ENCODE measurements at places on chromosomes 11 and 22.

DNA sequence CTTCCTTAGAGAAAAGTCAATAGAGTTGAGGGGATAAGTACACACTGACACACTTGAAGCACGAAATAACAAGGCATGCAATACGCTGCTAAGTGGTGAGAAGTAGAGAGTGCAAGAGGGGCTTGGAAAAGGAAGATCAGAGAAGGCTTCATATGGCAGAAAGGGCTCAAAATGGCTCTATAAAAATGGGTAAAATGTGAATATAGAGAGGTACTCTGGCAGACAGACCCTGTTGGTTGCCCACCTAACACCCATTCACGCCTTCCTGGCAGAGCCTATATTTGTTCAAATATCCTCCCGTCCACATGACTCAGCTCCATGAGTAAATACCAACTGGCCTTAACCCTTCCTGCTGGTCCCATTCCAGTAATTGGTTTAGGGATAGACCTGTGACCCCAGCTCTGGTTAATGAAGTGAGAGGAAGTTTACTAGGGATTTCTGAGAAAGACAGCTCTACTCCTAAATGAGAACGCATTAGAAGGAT lies 38.9 kb upstream of the CCDC34 start:
- no peaks in the 10 kb centered on the region for H3K4me1 ChIP-seq
- no peak overlapping the region for H3K4me3 ChIP-seq

GRCh38 chr11:27041141-27041899 lies 705 bp downstream of the BBOX1 start:
- H3K27me3 ChIP-seq = no peaks in the 10 kb centered on the region
- no peak overlapping the region for H3K4me3 ChIP-seq
- H3K4me1 ChIP-seq = no peaks in the 10 kb centered on the region
- H3K36me3 ChIP-seq = no peaks in the 10 kb centered on the region

GRCh38 chr22:49491726-49492125 lies 335.9 kb downstream of the BRD1 start:
- H3K4me1 ChIP-seq = no peaks in the 10 kb centered on the region
- H3K4me3 ChIP-seq = no peak overlapping the region
- no peaks in the 10 kb centered on the region for H3K36me3 ChIP-seq

DNA sequence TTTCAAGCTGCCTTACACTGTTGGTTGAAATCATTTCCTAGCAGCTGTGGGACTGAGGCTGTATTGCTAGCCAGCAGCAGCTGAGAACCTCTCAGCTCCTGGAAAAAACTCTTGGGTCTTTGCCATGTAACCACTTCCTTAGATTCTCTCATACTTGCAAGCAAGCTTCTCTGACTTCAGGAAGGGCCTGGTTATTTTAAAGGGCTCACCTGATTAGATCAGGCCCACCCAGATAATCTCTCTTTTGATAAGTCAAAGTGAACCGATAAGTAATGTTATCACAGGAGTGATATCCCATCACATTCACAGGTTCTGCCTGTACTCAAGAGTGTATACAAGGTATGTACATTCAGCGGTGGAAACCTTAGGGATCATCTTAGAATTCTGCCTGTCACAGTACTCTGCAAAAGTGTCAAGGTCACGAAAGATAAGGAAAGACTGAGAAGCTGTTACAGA lies 7.4 kb upstream of the CLPB start:
- H3K36me3 ChIP-seq = no peaks in the 10 kb centered on the region
- H3K27ac ChIP-seq = no peak overlapping the region
- DNase-seq = no peak
- H3K4me1 ChIP-seq = no peaks in the 10 kb centered on the region

- H3K4me1 ChIP-seq = no peaks in the 10 kb centered on the region
- DNase-seq = no peak
- no peak overlapping the region for H3K4me3 ChIP-seq
- no peak overlapping the region for H3K27ac ChIP-seq
- peaks cover 23% of the 10 kb centered on the region for H3K36me3 ChIP-seq
- H3K27me3 ChIP-seq = no peaks in the 10 kb centered on the region
Measured at GRCh38 chr11:43738600-43739409, 58.3 kb downstream of the HSD17B12 start.

- no peak overlapping the region for H3K27ac ChIP-seq
- no peaks in the 10 kb centered on the region for H3K36me3 ChIP-seq
Measured at GRCh38 chr11:12134236-12134585, 23.8 kb downstream of the MICAL2 start.

DNA sequence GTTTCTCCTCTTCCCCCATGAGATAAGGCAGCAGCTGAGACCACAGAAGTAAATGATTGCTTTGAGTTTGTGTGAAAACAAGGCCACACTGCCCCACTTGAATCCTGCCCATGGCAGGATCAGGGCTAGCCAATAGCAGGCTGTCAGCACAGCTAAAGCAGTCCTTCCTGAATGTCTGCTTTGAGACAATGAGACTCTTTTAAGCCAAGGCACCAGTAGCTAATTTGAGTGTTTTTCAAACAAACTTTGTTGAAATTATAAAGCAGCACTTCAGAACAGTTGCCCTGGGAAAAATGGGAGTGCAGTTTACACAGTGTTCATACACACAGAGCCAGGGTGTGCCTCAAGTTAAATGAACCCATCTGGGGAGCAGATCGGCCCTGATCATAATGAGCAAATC lies 103.5 kb upstream of the OR5AK2 start:
- no peaks in the 10 kb centered on the region for H3K4me1 ChIP-seq
- H3K4me3 ChIP-seq = no peak overlapping the region
- no peaks in the 10 kb centered on the region for H3K36me3 ChIP-seq
- no peak overlapping the region for H3K27ac ChIP-seq

GRCh38 chr11:125910226-125910849 lies 6.0 kb downstream of the DDX25 start:
- H3K4me3 ChIP-seq = no peak overlapping the region
- no peak for DNase-seq
- no peaks in the 10 kb centered on the region for H3K4me1 ChIP-seq
- peaks cover 10% of the 10 kb centered on the region for H3K27me3 ChIP-seq

- DNase-seq = no peak
- H3K27me3 ChIP-seq = peaks cover 44% of the 10 kb centered on the region
- no peaks in the 10 kb centered on the region for H3K36me3 ChIP-seq
- H3K4me3 ChIP-seq = no peak overlapping the region
- no peaks in the 10 kb centered on the region for H3K4me1 ChIP-seq
Measured at GRCh38 chr11:15127341-15127740, 12.6 kb downstream of the INSC start.

DNA sequence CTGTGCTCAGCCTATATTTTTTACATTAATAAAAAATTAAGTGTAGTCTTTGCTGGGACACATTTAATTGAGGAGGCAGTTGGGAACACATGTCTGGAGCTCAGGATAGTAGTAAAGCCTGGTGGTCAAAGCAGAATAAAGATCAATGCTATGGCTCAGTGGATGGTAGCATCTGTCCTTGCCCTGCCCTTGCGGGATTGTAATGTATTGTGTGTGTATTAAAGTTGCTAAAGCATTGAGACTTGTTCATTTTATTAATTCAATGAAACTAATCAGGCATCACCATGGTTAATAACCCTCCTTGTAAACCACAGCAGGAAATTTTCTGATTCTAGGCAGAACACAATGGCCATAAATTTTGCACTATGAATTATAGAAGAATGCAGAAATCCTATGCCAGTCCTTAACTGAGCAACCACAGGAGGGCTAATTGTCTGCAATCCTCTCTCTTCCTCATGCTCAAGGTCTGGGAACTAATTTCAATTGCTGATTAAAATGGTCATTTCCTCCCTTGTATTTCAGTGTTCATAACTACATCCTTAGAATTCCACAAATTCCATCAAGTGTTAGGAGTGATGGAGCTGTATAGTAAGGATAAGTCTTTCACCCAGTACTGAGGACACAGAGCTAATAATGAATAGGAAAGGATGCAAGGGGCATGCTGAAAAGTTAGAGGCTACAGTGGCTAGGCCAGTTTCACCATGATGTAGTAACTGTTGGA lies 403.2 kb upstream of the DDI1 start:
- H3K27ac ChIP-seq = no peak overlapping the region
- H3K27me3 ChIP-seq = no peaks in the 10 kb centered on the region
- no peaks in the 10 kb centered on the region for H3K36me3 ChIP-seq
- DNase-seq = no peak
- H3K4me1 ChIP-seq = no peaks in the 10 kb centered on the region

- peaks cover 27% of the 10 kb centered on the region for H3K36me3 ChIP-seq
- no peaks in the 10 kb centered on the region for H3K27me3 ChIP-seq
- DNase-seq = no peak
- H3K4me3 ChIP-seq = no peak overlapping the region
- H3K27ac ChIP-seq = no peak overlapping the region
Measured at GRCh38 chr11:17948296-17948695, 64.6 kb downstream of the SERGEF start.

- peaks cover 3% of the 10 kb centered on the region for H3K27me3 ChIP-seq
- H3K4me1 ChIP-seq = no peaks in the 10 kb centered on the region
- no peak within 1 kb of the TSS for H3K27ac ChIP-seq
- H3K36me3 ChIP-seq = no peaks in the 10 kb centered on the region
Measured at GRCh38 chr11:86800076-86800959, at the start of gene PRSS23. TSS of gene PRSS23 (plus strand) at chr11:86800542. CDS start at chr11:86807644, 7,102 bp downstream.

DNA sequence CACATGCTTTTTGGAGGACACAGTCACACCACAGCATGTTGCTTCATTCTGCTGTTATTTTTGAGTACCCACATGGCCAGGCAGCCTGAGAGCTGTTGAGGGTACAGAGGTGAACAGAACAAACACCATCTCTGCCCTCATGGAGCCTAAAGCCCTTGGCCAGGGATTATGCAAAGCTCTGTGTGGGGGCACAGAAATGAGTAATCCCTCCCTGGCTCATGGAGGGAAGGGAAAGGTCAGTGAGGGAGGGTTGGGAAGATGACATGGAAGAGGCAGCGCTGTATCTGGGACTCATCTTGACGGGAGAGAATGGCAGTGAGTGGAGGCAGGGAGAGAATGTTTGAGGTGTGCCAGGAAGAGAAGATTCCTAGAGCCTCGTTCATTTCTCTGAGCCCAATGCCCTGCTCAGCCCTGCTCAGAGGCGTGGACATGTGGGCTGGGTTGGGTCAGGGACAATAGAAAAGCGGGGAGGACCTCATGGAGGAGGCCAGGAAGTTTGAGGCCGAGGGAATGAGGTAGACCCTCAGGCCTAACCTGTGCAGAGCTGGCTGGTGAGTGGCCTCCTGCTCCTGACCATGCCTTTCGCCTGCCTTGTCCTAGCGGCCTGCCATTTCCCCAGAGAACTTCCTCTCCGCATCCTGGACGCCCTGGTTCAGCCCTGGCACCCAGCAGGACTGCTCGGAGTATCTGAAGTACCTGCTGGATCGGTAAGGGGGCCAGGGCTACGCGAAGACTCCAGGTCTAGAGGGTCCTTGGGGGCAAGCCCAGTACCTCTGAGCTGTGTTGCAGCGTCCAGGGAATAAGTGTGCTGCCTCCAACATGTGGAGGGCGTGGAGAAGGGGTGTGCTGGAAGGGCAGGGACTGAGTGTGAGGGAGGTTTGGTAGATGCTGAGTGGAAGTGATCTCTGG lies 19.8 kb downstream of the USP35 start:
- no peak overlapping the region for H3K4me3 ChIP-seq
- H3K27me3 ChIP-seq = no peaks in the 10 kb centered on the region
- 0 out of 2 replicates have a peak overlapping the region, but pooled peaks have one; percentile 25 for H3K27ac ChIP-seq
- H3K4me1 ChIP-seq = peaks cover 9% of the 10 kb centered on the region
- no peak for DNase-seq
- peaks cover 33% of the 10 kb centered on the region for H3K36me3 ChIP-seq

GRCh38 chr11:68481579-68482240 lies 21.2 kb downstream of the PPP6R3 start:
- no peaks in the 10 kb centered on the region for H3K4me1 ChIP-seq
- no peak overlapping the region for H3K4me3 ChIP-seq
- H3K36me3 ChIP-seq = peaks cover 10% of the 10 kb centered on the region
- DNase-seq = no peak

GRCh38 chr22:30628491-30628890 lies 7.1 kb upstream of the SLC35E4 start:
- no peak overlapping the region for H3K27ac ChIP-seq
- H3K4me1 ChIP-seq = no peaks in the 10 kb centered on the region

- H3K4me1 ChIP-seq = no peaks in the 10 kb centered on the region
- no peaks in the 10 kb centered on the region for H3K36me3 ChIP-seq
- no peaks in the 10 kb centered on the region for H3K27me3 ChIP-seq
- H3K4me3 ChIP-seq = no peak overlapping the region
Measured at GRCh38 chr11:15673408-15673831, 558.7 kb downstream of the INSC start.

GRCh38 chr11:78822931-78823423 lies 248.3 kb upstream of the NARS2 start:
- H3K27ac ChIP-seq = no peak overlapping the region
- H3K27me3 ChIP-seq = peaks cover 13% of the 10 kb centered on the region
- H3K4me1 ChIP-seq = no peaks in the 10 kb centered on the region
- no peaks in the 10 kb centered on the region for H3K36me3 ChIP-seq

DNA sequence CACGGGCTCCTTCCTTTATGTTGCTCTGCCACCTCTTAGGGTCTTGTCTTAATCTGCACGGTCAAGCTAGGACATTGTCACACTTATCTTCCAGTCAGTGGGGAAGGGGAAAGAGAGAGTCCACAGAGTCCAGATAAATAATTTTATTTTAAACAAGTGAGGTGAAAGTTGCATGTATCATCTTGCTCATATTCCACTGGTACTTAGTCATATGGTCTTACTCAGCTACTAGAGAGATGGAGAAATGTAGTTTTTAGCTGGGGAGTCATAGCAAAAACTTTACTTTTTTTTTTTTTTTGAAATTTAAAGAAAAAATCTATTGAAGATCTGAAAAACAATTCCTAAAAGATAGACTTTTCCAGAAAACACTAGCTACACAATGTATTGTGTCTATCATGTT lies 29.0 kb downstream of the PDE3B start:
- H3K27ac ChIP-seq = no peak overlapping the region
- no peaks in the 10 kb centered on the region for H3K27me3 ChIP-seq
- no peaks in the 10 kb centered on the region for H3K4me1 ChIP-seq
- H3K36me3 ChIP-seq = 0 out of 2 replicates have a peak, but pooled peaks cover 6% of the 10 kb centered on the region
- DNase-seq = no peak

DNA sequence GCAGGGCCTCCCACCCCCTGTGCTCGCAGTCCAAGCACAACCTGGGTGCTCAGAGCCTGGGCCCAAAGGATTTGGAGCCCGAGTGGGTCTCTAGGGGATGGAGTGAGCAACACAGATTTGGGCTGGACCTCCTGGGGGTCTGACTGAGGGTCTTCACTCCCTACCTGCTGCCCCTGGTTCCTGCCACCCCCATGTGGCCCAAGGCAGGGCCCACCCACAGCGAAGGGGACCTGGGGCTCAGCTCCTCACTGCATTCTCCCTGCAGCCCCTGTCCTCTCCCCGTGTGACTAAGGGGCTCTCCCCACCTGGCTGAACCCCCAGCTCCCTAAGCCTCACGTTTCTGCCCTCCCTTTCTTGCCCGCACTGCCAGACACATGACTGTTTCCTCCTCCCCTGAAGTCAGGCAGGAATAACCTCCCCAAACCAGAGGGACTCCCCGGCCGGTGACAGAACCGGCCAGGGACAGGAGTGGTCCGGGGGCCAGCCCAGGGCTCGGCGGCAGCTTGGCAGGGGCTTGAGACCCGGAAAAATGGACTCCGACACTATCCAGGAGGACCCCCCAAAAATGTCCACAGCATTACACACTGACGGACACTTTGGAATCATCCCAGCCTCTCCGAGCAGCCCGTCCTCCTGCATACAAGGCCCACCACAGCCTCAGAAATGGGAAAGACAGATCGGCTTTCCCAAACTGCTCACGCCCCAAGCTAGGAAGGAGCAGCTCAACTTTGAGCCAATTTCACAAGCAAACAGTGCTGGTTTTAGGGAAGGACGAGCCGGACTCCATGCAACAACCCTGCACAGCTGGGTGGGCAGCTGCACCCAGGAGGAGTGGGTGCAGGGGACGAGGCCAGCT lies 57.8 kb downstream of the BRD1 start:
- no peaks in the 10 kb centered on the region for H3K27me3 ChIP-seq
- H3K4me3 ChIP-seq = no peak overlapping the region
- DNase-seq = no peak
- peaks cover 25% of the 10 kb centered on the region for H3K4me1 ChIP-seq
- H3K36me3 ChIP-seq = peaks cover 25% of the 10 kb centered on the region

Measured in DND-41 (cell line).